ENCODE measurements at places on chromosomes 1 and 21.

DNA sequence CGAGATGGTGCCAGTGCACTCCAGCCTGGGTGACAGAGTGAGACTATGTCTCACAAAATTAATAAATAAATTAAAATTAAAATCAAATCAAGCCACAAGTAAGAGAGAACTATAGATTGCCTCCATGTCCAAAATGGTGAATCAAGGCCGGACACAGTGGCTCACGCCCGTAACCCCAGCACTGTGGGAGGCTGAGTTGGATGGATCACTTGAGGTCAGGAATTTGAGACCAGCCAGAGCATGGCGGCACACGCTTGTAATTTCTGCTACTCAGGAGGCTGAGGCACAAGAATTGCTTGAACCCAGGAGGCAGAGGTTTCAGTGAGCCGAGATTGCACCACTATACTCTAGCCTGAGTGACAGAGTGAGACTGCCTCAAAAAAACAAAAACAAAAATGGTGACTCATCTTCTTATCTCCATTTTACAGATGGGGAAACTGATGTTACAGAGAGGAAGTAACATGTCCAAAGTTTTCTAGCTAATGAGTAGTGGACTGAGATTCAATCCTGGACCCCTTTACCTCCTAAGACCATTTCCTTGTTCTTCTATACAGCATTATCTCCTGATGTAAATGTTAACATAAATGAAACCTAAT, 99.0 kb upstream of the HNRNPU start:
- no peak for DNase-seq

DNA sequence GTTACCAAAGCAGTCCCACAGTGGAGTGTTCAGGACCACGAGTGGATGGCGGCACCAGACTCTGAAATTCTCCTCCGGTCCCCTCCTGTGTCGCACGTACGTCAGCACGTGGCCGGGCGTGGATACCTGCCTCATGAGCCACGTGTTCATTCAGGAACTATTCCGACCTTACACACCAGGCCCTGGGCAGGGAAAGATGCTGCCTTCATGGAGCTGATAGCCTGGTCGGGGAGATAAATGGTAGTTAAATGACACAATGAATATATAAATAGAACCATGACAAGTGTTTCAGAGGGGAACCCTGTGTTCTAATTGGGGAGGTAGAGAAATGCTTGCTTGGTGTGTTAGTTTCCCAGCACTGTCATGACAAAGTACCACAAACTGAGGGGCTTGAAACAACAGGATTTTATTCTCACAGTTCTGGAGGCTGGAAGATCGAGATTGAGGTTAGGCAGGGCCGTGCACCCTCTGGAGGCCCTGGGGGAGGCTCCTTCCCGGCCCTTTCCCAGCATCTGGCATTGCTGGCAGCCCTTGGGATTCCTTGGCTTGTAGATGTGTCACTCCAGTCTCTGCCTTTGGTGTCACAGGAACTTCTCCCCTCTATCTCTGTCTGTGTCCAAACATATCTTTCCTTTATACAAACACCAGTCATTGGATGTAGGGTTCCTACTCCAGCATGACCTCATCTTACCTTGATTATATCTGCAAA, 28.9 kb upstream of the GPR137B start:
- no peak for DNase-seq

DNA sequence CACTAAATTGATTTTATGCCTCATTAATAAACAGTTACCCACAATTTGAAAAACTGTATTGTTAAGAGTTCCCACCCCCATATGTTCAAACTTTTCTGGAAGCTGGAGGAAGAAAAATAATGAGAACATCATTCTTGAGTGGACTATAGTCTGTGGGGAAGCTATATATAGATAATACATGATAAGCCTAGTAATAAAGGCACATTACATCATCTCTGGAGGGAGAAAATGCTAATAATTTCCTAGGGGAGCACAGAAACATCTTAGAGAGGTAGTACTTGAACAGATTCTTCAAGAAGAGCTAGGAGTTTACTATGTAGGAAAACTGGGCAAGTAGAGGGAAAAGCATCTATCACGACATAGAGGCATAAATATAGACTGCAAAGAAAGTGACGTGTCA, 19.6 kb downstream of the CYP2J2 start:
- no peak for DNase-seq

- DNase-seq = no peak
Observed at GRCh38 chr1:209238356-209238755, 345.2 kb upstream of the CAMK1G start.

- no peak for DNase-seq
Observed at GRCh38 chr1:113552244-113552643, 161.9 kb downstream of the MAGI3 start.

DNA sequence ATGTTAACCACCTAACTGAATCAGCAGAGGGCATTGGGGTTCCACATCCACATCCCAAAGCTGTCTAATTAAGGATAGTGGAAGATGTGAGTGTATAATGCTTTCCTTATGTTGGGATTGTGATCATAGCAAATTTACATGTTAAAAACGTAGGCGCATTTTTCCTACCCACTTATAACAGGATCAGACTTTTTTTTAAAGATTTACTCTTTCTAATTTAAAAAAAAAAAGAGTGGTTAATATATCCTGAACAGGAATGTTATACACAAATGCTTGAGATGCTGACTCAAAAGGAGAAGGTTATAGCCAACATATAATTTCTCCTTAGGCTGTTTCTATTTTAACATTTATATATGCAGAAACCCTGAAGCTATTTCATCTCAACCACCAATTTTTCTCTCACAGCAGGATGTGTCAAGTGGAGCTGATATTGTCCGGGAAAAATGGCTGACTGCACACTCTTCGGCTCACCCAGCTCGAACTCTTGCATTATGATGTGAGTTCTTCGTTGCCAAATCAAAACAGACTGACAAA, 40.3 kb downstream of the RGS5 start:
- no peak for DNase-seq

Data from HTR-8/SVneo (cell line).